ENCODE measurements at places on chromosomes 1 and 21.

DNA sequence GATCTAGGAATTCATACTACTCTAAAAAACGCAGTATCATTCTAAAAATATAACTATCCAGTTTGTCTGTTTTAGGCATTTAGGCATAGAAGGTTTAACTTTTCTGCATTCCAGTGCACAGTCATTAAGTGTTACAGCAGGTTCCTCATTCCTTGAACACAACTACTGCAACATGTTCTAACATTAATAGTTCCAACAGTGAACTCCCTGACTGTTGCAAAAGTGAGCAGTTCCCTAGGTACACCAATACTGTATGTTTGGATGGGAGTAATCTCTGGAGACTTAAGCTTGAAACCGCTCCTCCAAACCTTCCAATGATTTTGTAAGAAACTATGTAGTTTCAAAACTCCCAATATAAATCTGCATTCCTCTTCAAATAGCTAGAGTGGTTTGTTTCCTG, 46.2 kb downstream of the UCHL5 start:
- DNase-seq = no peak

GRCh38 chr1:174974711-174975119, 25.0 kb upstream of the CACYBP start:
- no peak for DNase-seq

DNA sequence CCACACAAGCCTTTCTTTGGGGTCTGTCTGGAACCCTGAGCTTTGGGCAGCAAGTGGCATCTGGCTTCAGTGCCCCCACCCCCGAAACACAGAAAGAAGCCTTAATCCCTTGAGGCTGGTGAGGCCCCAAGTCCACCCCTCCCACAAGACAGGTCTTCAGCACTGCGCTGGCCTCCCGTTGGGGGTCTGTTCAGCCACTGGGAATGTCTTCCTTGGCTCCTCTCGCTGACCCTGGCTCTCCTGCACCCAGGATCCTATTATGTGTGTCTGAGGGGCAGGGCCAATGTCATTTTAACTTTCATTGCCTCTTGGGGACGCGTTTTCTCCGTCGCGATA, 26.9 kb downstream of the ATP8B2 start:
- DNase-seq = no peak

GRCh38 chr1:225750420-225750819, 27.2 kb upstream of the SRP9 start:
- DNase-seq = no peak

DNA sequence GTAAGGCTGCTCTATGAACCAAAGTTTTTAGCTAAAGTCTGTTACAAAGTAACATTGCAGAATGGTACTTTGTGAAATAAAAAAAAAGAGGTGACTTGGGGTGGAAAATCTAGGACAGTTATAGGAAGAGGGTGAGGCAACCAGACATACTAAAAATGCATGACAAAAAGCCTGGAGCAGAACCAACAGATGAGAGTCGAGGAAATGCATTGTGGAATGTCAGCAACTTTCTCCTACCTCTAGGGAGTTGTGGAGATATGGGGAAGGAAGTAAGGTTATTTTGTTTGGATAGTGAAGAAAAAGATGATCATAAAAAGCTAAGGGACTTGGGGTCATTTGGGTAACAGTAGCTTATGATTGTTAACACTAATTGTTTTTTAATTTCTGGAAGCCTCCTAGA, 295.6 kb downstream of the S1PR1 start:
- no peak for DNase-seq

DNA sequence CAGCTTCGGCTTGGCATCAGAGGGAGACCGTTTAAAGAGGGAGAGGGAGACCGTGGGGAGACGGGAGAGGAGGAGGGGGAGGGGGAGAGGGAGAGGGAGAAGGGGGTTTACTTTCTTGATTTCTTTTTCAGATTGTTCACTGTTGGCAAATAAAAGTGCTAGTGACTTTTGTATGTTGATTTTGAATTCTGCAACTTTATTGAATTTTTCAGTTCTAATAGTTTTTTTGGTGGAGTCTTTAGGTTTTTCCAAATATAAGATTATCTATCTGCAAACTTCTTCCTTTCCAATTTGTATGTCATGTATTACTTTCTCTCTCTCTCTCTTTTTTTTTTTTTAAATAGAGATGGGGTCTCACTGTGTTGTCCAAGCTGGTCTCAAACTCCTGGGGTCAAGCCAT, 104.0 kb downstream of the PPP1R12B start:
- no peak for DNase-seq

DNA sequence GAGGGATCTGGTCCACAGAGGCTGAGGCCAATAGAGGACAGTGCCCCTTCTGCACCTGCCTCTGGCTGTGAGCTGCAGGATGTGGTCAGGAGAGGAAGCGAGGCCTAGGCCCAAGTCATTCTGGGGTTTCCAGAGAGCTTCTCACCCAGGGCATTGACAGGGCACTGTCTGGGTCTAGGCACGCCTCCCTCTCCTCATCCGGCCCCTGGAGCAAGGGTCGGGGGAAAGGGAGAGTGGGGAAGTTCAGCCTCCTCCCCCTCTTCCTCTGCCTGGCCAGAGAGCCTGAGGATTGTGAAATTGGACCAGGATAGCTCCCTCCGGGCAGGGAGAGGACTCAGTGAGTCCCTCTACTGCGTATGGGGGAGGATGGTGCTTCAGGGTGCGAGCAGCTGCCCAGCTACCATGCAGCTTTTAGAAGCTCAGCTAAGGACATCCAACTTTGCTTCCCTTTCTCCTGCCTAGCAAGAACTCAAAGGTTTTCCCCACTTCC, 6.3 kb upstream of the INAVA start:
- DNase-seq = no peak

DNA sequence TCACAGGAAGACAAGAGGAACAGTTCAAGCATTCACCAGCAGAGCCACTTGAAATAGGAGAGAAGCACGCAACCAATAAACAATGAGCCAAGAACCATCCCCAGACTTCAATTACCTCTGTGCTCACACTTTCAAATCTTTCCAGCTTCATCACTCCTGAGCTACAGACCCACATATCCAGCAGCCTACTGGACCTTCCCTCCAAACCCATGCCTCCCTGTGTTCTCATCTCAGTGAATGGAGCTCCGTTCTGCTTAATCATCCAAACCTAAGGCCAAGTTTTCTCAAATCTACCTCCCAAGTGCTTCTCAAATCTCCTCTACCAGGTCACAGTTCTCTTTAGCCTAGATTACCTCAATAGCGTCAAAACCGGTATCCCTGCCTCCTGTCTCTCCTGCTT, 3.7 kb downstream of the PEF1 start:
- DNase-seq = no peak

- DNase-seq = no peak
Measured at GRCh38 chr1:185467122-185467521, 150.1 kb upstream of the IVNS1ABP start.

GRCh38 chr1:214419650-214420049, 131.8 kb downstream of the PTPN14 start:
- no peak for DNase-seq

DNA sequence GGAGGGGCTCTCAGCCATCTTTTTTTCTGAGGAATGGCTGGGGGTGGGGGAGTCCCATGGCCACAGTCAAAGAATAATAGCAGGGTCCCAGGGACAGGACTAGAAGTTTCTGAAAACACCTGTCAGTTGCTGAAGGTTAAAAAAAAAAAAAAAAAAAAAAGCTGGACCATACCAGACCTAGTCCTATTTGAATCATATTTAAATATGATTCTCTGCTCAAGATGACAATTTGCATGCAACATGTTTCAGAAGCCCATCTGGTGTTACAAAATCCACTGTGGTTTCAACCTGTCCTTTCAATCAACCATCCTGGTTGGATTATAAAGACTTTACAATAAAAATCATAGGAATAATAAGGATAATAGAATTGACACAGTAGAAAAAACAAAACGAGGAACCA, 153.7 kb downstream of the TENT5C start:
- DNase-seq = no peak

- no peak for DNase-seq
Measured at GRCh38 chr1:54486907-54487306, 61.1 kb upstream of the ACOT11 start.

DNA sequence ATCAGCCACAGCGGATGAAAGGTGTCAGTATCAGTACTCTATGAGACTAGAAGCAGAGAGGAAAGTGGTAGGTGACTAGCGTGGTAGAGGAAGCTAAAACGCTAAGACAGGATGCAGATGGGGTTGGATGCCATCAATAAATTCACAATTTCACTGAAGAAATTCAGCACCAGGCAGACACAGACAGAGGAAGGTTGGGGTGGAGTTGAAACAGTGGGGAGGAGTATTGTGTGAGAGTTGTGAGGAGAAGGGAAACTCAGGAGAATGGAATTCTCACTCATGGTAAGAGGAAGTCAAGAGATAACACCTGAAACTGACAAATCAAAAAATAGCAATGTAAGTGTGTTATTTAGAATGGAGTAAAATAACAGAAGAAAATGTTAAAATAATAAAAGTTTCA, 208.5 kb upstream of the DAB1 start:
- no peak for DNase-seq

DNA sequence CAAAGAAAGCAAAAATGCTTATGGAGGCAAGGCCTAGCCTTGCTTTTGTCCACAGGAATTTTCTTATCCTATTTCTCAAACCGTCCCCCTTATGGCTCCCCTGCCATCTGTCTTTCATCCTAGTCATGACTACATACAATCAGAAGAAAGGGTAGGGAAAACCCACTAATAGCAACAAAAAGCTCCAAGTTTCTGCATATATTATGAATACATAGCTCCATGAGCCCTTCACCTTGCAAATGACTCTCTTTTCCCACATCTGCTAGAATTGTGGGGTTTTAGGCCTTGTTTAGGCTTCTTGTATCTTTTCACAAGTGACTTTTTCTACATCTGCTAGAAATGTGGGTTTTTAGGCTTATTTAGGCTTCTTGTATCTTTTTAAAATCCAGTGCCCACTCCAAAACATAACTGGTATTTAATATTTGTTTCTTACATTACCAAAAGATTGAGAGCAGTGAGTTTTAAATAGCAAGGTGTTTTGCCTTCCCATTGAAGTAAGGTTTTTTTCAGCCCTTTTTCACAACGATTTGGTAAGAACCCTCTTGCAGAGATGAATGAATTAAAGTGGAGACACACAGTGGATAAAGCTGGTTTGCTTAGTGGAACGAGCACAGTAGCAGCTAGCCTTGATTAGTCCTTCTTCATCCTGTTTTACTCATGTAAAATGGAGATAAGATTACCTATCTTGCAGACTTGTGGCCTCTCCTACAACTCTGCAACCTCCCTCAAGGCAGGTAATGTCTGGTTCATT, 4.4 kb downstream of the GADD45A start:
- no peak for DNase-seq

DNA sequence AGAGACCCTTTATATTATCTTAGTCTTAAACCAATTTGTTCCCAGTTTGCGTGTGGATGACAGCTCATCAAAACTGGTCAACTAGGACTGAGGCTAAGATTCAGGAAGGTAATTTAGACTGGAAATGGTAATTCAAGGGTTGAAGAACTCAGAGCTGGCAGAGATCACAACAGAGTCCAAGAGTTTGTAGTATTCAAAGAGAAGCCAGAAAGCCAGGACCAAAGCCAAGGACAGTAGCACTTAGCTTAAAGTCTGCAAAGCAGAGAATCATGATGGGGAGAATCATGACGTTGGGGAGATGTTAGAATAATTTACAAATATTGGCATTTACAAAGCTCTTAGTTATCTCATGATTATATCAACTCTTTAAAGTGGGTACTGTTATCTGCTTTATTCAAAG, 32.6 kb downstream of the RNF11 start:
- DNase-seq = no peak

GRCh38 chr1:31585736-31586365, 9.5 kb downstream of the TINAGL1 start:
- DNase-seq = peak; percentile 39

DNA sequence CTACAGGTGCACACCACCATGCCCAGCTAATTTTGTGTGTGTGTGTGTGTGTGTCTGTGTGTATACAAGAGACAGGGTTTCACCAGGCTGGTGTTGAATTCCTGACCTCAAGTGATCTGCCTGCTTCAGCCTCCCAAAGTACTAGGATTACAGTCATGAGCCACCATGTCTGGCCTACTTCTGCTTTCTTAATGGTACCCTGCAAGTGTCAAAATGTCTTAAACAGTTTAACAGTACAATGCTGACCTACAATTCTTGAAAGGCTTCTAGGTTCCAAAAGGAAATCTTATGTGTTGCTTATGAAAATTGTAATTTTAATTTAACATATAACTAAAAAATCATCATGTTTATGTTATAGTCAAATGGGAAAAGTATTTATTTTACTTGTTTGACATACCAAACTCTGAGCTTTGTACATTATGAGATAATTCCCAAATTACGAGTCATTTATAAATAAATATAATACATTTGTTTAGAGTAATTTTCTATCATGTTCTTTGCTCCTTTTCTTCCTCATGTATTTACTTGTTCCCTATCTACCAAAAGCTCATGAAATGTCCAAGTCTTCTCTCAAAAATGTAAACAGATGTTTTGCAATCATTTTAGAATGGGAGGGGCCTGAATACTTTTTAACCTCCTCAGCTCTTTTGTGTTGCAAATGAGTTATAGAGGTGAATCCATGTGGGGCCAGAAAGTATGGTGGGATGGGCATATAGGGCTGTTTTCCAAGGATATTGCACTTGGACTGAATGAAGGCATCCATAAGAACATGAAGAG, 8.4 kb upstream of the VCAM1 start:
- DNase-seq = no peak

GRCh38 chr1:60948486-60948885, 133.9 kb upstream of the NFIA start:
- DNase-seq = no peak

DNA sequence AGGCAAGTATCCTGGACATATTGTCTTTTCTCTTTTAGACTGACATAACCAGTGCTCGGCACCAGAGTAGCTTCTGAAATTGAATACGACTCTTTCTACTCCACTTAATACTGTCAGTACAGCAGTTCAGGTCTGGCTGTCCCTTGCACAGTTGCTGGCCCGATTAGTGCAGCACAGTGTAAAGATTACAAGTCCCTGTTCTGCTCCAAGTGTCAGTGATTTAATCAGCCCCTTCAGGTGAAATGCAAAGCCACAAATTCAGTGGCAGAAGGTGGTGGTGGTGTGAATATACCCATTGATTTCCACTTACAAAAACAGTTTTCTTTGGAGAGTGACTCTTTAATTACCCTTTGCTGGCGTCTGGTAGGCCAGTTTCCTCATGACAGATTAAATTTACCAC, 545.4 kb downstream of the ADGRL2 start:
- no peak for DNase-seq

DNA sequence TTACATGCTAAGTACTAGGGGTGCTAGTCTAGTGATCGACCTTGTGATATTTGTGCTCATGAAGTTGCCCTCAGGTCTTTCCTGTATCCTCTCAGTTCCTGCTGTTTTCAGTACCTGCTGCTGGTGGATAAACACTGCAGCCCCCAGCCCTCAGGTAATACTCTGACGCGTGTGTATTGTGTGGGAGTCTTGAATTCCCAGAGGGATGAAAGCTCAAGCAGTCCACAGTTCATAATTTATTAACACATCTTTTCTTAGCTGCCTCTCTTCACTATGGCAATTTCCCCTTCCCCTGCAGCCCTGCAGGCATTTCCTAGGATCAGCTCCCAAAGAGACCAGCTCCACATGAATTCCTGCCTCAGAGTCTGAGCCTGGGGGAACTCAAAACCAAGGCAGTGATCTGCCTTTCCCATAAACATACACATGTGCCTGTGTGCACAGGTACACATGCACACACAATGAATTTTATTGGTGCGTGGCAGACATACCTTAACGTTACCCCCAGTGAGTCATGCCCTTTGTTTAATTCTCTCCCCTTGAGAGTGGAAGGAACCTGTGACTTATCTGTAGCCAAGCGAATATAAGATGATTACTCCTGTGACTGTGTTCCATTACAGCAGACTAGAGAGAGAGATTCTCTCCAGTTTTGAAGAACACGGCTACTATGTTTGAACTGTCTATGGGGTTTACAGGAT, 14.1 kb upstream of the HMGCS2 start:
- peak; percentile 35 for DNase-seq

- no peak for DNase-seq
Measured at GRCh38 chr21:19026911-19027310, 623.3 kb upstream of the TMPRSS15 start.
